Upper lobe of left lung (tissue), 6 donors: ENCODE measurements at places on chromosomes 7 and 10.

GRCh38 chr7:156234666-156235494 lies 405.7 kb upstream of the RNF32 start:
- DNase-seq: no peak

DNA sequence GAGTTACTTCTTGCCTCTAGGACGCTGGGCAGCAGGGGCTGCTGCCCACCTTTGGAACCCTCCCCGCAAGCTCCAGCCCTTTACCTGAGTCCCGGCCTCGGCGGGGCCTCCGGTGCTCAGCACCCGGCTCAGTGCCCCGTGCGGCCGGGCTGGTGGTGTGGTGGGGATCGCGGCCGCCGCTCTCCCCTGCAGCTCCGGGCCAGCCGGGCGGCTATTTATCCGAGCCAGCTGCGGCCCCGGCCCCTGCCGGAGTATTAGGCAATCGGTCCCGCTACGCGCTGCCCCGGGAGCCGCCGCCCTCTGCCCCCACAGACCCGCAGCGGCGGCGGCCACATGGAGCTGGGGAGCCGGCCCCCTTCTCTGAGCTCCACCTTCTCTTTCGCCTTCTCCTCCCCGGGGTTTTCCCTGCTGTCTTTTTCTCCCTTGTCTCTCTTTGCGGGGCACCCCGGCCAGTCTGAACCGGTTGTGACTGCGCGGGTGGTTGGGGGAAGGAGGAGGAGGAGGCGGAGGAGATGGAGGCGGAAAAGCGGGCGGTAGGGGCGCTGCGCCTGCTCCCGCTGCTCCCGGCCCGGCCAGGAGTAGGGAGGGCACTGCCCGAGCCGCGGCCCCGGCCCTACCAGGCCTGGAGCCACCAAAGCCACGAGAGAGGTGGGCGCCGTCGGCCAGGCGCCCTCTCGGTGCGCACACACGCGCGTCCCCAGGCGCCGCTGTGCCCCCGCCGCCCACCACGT lies at the start of gene SLC16A9:
TSS of gene SLC16A9 (minus strand) at position 456 of the 731 bp plus-strand sequence. CDS start 25,559 bp downstream, outside the sequence.
- DNase-seq: peak; percentile 88

- no peak for DNase-seq
These were observed 890.0 kb downstream of the GRM8 start for GRCh38 chr7:126362746-126363145.

DNA sequence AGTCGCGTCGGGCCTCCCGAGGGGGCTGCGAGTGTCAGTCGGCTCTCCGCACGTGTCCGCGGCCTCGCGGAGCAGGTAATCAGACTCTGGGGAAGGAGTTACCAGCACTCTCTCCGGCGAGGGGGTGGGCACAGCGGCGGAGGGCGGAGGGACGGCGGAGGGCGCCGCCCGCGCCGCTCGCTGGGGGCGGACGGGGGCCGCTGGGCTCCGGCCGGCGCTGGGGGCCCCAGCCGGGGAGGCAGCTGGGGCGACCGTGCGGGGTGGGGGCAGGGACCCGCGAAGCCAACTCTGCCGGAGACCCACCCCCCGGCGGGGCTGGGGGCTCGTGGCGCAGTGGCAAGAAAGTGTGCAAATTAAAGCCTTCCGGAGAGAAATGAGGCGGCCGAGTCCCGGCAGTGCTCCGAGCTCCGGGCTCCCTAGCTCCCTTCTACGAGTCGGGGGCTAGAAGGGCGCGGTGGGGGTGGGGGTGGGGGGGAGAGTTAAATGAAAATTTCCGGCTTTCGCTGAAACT lies at the start of gene CDK6:
TSS of gene CDK6 (minus strand) at position 85 of the 511 bp plus-strand sequence. CDS start 3,250 bp downstream, outside the sequence.
- DNase-seq: peak; percentile 68

- no peak for DNase-seq
These were observed 51.2 kb upstream of the PCBD1 start for GRCh38 chr10:70939441-70940003.
